HT-29 (cell line): ENCODE measurements at places on chromosomes 16 and 17. TPM values are rescaled to one million over a fixed set of nuclear protein-coding genes. Genes with fewer than 3 reads are reported as not detected.

The DPEP2NB gene
- total RNA-seq, result not detected in 2 replicates

The CCL16 gene
- not detected in 2 replicates for total RNA-seq

The SCGB1C2 gene
- not detected in 2 replicates for total RNA-seq

The TMEM106A gene
- total RNA-seq, result 1.9 and 2.2 TPM in 2 replicates

The AP1G1 gene
- total RNA-seq, result 54.3 and 57.2 TPM in 2 replicates

The LYRM1 gene
- 28.5 and 36.5 TPM in 2 replicates for total RNA-seq

The OGFOD1 gene
- total RNA-seq, result 34.2 and 43.2 TPM in 2 replicates

The CTNS gene
- 10.3 and 18.4 TPM in 2 replicates for total RNA-seq

The ITGAX gene
- total RNA-seq, result 0.15 and 0.26 TPM in 2 replicates

The MYL11 gene
- 1.0 TPM in 1 of 2 replicates, not detected in the other for total RNA-seq

The HIGD1B gene
- not detected in 2 replicates for total RNA-seq

The MGAT5B gene
- total RNA-seq, result not detected in 2 replicates

The LLGL1 gene
- 33.2 and 35.0 TPM in 2 replicates for total RNA-seq

The EME1 gene
- 7.5 and 11.8 TPM in 2 replicates for total RNA-seq

The VMP1 gene
- total RNA-seq, result 194 and 223 TPM in 2 replicates

The NOD2 gene
- not detected in 2 replicates for total RNA-seq

The PRKCB gene
- not detected in 2 replicates for total RNA-seq

The ADCY9 gene
- total RNA-seq, result 0.42 and 1.8 TPM in 2 replicates

The BRIP1 gene
- 4.1 and 4.8 TPM in 2 replicates for total RNA-seq

The RNU2-1 gene
- total RNA-seq, result not detected in 2 replicates

The PITPNM3 gene
- total RNA-seq, result 3.6 and 4.0 TPM in 2 replicates

The CBLN1 gene
- 0.39 and 2.5 TPM in 2 replicates for total RNA-seq

The MFSD6L gene
- not detected in 2 replicates for total RNA-seq

The SPIRE2 gene
- total RNA-seq, result 25.2 and 30.4 TPM in 2 replicates

The TRPV3 gene
- total RNA-seq, result 0.94 and 2.1 TPM in 2 replicates

The CD79B gene
- total RNA-seq, result not detected in 2 replicates

The HIRIP3 gene
- total RNA-seq, result 21.1 and 23.2 TPM in 2 replicates

The GGT6 gene
- 4.8 and 7.0 TPM in 2 replicates for total RNA-seq
